ENCODE measurements at places on chromosomes 5 and 9.

DNA sequence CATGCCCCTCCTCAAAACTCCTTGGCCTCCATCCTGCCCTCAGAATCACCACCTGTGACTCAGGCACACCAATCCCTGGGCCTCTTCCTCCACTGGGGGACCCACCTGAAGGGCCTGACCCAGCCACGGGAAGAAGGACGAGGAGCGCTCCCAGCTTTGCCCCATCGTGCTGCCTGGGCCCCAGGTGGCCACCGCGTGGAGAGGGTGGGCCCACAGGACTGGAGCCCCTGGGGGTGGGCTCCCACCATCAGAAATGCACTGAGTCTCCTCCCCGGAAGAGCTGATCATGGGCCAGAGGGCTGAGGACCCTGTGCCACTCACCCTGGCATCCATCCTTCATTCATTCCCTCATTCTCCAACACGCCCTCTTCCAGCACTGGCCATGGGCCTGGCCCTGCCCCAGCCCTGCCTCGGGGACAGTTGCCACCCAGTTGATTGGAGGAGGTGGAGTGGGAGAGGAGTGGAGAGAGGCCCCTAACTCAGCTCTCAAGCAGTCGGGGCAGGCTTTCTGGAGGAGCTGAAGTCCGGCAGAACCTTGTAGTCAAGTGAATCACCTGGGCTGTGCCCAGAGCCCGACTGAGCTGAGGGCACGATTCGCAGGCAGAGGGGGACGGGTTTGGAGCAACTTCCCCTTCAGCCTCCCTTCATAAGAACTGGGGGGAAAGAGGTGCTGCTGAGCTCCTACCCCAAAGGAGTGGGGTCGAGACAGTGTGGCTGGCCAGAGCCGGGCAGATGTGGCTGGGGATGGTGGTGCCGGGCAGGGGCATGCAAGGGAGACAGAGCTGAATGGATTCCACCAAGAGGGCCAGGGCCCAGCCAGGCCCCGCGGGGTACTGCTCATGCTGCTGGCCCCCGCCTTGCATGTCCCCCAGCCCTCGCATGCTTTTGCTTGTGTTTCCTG is 29.6 kb downstream of the DNM1 start:
- H3K36me3 ChIP-seq, result no peaks in the 10 kb centered on the region
- no peak overlapping the region for H3K4me3 ChIP-seq
- H3K4me1 ChIP-seq, result peaks cover 6% of the 10 kb centered on the region
- DNase-seq, result no peak

DNA sequence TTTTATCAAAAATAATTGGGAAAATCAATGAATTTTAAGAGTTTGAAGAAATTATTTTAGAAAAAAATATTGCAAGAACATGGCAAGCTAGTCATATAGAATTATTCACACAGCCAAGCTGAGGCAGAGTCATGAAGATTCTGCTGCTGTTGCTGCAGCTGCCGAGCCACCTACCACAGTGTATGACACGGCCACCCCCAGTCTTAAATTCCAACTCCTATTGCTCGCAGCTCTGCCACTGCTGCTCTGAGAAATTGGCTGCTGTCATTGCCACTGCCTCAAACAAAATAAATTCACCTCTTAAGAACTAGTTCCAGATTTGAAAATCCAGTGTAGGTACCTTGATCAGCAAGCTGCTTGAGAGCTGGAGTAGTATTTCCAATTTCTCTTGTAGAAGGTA is 1318.8 kb upstream of the ACO1 start:
- DNase-seq, result no peak
- no peak overlapping the region for H3K4me3 ChIP-seq
- H3K27me3 ChIP-seq, result no peaks in the 10 kb centered on the region
- no peaks in the 10 kb centered on the region for H3K4me1 ChIP-seq
- H3K36me3 ChIP-seq, result no peaks in the 10 kb centered on the region

DNA sequence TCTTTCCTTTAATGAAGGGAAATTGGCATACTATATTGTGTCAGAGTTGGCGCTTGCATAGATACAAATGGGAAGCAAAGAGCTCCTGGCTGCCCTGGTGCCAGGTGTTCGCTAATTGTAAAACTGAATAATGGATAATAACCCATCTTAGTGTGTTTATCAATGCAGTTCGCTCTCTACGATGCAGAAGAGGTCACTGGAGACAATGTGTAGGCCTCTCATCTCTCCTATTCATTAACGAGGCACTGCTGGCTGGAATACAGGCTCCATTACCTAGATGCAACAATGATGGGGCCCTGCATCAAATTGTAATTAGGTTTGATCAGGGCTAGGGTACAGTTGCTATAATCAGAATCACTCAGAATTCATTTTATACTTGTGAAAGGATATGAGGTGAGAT is 171.0 kb downstream of the RMI1 start:
- no peaks in the 10 kb centered on the region for H3K27me3 ChIP-seq
- H3K27ac ChIP-seq, result no peak overlapping the region
- no peak overlapping the region for H3K4me3 ChIP-seq
- DNase-seq, result no peak
- peaks cover 6% of the 10 kb centered on the region for H3K4me1 ChIP-seq

GRCh38 chr9:117815315-117815714 is 111.1 kb downstream of the TLR4 start:
- no peak overlapping the region for H3K27ac ChIP-seq
- no peak overlapping the region for H3K4me3 ChIP-seq
- H3K4me1 ChIP-seq, result no peaks in the 10 kb centered on the region
- H3K36me3 ChIP-seq, result no peaks in the 10 kb centered on the region
- DNase-seq, result no peak
- H3K27me3 ChIP-seq, result no peaks in the 10 kb centered on the region

DNA sequence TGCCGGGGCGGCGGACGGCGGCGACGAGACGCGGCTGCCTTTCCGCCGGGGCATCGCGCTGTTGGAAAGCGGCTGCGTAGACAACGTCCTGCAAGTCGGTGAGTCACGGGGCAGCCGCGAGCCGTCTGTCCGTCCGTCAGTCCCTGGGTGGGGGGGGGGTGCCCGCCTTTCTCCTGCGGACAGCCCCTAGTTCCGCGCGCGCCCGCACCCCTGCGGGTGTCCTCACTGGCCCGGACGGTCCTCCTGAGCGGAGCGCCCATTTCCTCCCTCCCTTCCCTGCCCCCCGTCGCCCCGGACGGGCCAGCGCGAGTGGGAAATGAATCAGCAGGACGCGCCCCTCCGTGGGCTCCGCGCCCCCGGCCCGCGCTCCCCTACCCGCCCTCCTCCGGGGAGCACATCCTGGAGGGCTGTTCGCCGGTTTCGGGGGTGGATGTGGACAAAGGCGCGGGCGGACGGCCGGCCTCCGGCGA is 828 bp downstream of the ZSWIM6 start:
- DNase-seq, result peak; percentile 76
- H3K4me1 ChIP-seq, result peaks cover 46% of the 10 kb centered on the region
- no peaks in the 10 kb centered on the region for H3K36me3 ChIP-seq
- H3K27ac ChIP-seq, result peak overlapping the region; percentile 81

DNA sequence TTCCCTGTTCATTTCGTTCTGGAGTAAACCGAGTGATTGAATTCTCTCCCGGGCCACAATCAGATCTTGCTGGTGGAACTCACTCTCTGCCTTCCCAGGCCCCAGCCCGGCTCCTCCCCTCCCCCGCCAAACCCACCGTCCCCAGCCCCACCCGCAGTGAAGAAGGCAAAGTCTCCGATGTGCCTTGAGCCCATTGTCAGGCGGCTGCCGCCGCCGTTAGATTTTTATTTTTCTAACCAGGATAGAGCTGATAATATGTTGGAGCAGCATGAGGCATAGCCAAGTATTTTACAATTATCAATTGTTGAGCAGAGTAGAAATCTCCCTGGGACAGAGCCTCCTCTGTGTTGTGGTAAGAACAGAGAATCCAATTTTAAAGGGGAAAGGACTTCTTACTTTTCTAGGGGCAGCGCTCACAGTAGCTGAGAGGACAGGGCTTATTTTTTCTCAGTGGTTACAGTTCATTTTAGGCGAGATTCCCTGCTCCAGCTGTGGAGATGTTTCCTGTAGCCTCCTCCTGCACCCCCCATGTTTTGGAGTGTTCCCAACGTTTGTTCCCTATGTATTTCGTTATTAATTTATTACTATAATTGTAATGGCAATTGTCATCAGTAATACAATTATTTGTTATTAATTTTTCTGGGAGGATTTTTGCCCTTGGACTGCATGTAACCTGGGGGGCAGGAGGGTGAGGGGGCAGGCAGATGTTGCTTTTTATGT is 1.3 kb downstream of the PSAT1 start:
- DNase-seq, result no peak
- peaks cover 30% of the 10 kb centered on the region for H3K4me1 ChIP-seq
- peaks cover 30% of the 10 kb centered on the region for H3K27me3 ChIP-seq
